ENCODE measurements at places on chromosomes 1 and 21.

- no peak for DNase-seq
Measured at GRCh38 chr1:42886800-42887199, 40.4 kb downstream of the ZNF691 start.

DNA sequence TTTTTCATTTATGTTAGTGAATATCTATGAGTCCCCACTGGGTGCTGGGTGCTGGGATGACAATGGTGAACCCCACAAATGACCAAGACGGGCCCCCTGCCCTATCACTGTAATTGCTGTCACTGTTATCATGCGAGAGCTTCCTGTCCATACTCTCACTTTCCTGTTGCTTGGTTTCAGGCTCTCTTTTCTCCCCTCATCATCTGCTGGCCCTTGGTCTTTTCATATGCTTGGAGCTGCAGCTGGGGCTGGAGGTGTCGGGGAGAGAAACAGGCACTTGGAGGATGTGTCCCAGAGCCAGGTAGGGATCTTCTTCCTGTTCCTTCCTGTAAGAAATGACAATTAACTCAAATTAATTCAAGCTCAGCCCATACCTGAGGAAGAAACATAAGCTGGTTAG is 348.0 kb downstream of the PTPRU start:
- DNase-seq = no peak

DNA sequence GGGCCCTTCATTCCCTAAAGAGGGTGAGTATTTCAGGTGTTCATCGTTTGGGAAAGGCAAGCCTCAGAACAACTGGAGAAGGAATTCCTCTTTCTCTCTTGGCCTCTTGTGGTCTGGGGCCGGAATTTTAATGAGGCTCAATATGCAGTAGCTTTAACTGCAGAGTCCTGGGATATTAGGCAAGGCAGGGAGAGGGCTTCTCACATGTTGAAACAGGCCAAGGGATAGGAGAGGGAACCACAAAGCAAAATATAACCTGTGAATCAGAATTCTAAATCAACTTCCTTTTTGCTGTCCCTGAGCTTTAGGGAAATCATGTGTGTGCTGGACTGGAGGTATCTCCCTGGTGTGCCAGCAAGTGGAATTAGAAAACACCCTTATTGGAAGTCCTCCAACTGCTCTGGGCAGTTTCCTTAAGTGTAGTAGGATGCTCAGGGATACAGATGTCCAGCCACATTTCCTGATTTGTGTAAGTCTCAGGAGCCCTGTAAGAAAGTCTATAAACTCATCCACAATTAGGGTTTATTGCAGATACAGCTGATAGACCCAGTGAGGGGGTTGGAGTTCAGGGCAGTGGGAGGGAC is 215.8 kb upstream of the ZRANB2 start:
- DNase-seq = no peak

- no peak for DNase-seq
Measured at GRCh38 chr1:181033799-181034451, at the start of gene MR1. Gene MR1, plus strand, starts transcription at chr1:181033983. Its CDS starts 25 bp downstream, at chr1:181034008.

- no peak for DNase-seq
Measured at GRCh38 chr1:47439017-47439818, 1.4 kb downstream of the FOXD2 start.

GRCh38 chr1:8443558-8444194 is 125.8 kb downstream of the SLC45A1 start:
- DNase-seq = no peak

- peak; percentile 19 for DNase-seq
Measured at GRCh38 chr1:234065794-234066447, 161.4 kb downstream of the SLC35F3 start.

- DNase-seq = no peak
Measured at GRCh38 chr1:61372944-61373343, 290.6 kb downstream of the NFIA start.

- DNase-seq = no peak
Measured at GRCh38 chr1:18112611-18113010, 5.0 kb downstream of the IGSF21 start.

DNA sequence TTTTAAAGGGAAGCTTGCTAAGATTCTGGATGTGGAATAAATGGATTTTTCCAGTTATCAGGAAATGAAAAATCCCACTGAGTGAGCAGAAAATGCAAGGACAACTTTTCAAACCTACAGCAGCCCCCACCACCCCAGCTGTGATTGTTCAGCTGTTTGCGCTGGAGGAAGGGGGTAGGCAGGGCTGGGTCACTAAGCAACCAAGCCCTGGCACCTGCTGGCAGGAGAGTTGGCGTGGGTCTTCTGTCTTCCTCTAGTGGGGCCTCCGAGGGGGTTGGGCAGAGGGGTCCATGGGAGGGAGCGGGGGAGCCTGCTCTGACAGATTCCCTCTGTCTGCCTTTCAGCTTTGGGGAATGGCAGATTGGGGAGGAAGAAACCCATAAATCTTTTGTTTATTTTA is 45.3 kb downstream of the EIF2D start:
- no peak for DNase-seq

DNA sequence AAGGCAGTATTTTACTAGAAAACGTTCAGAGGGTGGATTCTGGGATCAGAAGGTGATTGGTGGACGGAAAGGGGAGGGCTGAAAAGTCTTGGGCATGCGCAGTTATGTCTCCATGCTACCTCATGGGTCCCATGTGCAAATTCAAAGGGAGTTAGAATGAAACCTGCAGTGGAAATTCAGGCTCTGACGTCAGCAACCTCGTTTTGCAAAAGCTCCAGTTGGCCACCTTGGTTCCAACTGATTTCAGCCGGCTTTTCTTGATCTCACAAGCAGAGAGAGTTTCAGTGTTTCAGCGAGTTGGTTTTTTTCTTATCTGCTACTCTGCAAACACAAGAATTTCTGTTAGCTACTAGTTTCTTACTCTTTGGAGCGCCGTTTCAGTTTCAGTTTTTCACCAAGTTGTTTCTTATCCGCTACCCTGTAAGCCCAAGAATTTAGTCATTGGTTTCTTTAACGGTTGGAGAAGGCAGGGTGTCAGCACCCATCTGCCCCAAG is 69.8 kb upstream of the PGBD5 start:
- DNase-seq = no peak

GRCh38 chr21:14913638-14914037 is 151.2 kb downstream of the NRIP1 start:
- no peak for DNase-seq

DNA sequence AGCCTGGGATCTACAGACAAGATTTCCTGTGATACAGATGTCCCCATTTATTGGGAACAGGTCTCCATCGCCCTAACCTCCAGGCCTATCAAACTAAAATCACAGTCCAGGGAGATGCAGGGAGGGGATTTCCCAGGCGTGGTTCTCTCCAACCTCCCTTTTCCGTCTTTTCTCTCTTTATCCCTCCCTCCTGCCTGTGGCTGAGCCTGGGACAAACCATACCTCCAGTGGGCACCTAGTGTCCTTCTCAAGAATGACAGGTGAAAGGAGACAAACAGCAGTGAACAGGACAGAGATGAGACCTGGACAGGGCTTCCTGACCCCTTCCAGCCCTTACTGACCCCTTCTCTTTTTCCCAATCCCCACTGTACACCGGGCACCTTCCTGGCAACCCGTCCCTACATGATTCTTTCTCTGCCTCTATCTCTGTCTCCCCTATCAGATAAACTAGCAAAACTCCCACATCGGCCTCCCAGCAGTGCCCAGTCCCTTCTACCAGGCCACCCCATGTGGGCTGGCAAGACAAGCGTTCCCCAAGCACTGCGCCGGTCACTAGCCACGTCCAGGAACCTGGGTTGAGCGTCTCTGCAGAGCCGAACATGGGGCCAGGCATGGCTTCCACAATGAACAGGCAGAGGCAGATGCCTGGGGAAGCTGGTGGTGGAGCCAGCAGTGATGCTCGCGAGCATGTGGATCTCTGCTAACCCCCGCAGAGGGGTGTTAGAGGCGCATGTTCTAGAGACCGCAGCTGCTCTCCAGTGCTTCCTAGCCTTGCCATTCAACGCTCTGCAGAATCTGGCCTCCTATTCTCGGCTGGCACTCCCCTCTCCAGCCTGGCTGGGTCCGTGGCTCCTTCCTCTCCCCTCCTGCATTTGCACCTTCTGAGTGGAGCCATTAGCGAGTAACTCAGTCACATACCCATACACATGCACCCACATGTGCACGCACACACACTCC is 54.7 kb downstream of the ELK4 start:
- no peak for DNase-seq

DNA sequence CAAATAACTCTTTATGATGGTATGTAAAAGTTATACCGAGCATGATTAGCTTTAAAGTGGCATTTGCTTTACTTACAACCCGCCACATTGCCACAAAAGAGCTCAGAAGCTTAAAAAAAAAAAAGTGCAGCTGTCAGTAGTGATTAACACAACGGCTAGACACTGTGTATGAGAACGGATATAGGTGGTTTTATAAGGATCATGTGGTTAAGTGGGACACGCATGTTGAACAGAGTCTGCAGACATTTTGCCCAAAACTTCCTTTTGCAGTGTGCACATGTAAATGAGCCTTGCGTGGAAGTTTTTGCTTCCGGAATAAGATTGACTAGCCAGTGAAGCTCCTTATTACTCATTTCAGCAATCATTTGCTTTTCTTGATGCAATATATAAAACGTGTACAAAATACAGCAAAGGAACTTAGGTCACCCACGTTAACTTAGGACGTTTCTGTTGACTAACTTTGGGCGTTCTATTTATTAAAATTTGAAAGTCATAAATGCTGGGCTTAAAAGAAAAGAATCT is 58.7 kb upstream of the RGS1 start:
- DNase-seq = peak; percentile 33

GRCh38 chr1:12368646-12369045 is 138.8 kb downstream of the VPS13D start:
- DNase-seq = no peak

GRCh38 chr1:207925210-207925609 is 14.3 kb upstream of the CD34 start:
- DNase-seq = no peak

DNA sequence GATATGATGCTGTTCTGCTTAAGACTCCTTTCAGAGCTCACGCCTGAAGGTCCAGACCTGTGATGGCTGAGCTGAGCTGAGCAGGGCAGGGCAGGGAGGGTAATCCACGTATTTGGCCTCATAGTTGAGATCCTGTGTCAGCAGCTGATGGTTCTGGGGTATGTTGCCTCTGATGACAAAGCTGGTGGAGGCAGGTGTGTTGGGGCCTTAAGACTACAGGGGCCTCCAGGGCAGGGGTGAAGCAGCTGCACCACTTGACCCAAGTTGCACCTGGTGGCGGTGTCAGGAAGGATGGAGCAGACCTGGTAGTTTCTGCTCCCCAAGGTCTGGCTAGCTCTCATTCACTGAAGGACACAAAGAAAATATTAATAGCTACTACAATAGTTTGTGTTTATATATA is 57.0 kb downstream of the FCRL5 start:
- DNase-seq = no peak

DNA sequence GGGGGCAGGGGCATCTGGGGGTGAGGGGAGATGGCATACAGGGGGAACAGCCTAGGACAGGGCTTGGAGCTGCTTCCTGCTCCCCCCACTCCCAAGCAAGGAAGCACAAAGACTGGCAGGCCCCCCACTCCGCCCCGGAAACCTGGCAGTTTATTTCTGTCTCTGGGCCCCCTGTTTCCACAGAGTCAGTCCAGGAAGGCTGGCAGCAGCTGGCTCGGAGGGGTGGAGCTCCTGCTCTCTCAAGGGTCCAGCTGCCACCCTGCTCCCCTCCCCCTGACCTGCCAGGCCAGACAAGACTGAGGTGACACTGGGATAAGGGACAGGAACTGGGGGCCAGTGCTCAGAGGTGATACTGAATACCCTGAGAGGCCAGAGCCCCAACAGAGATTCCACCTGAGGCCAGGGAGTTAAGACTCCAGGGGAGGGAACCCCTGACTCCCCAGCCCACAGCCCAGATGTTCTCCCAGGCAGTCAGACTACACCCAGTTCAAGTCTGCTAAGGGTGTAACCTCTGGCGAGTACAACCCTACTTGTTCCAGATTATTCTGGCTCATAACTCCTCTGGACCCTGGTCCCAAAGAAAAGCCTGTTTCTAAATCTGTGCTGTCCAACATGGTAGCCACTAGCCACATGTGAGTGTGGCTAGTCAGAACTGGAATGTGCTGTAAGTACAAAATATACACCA is 26.3 kb downstream of the AHDC1 start:
- DNase-seq = no peak

GRCh38 chr1:155978325-155978972 is at the start of gene ARHGEF2:
Gene ARHGEF2, minus strand, starts transcription at chr1:155978547. Its CDS starts 120 bp downstream, at chr1:155978427.
- DNase-seq = peak; percentile 74

DNA sequence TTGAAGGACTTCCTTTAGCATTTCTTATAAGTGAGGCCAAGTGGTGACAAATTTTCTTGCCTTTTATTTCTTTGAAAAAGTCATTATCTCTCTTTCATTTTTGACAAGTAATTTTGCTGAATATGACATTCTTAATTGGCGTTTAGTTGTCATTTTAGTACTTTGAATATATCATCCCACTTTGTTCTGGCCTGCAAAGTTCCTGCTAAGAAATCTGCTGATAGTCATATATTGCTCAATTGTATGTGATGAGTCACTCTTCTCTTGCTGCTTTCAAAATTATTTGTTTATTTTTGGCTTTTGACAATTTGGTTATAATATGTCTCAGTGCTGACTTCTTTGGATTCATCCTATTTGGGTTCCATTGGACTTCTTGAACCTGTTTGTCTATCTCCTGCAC is 312.6 kb downstream of the DUSP10 start:
- DNase-seq = no peak

DNA sequence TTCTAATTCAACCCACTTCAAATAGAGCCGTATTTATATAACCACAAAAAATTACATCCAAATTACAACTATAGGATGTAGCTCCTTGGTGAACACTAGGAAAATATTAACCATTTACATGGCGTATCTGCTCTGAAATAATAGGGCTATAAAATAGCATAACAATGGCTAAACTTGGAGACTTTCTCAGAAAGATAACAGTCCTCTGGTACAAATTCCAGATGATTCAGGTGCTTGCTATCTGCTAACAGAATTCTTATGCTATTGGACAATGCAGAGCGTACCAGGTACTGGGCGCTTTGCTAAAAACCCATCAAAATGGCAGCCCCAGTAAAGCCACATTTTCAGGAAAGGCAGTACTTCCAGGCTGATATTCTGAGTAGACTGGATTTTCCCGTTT is 209.7 kb upstream of the C8B start:
- DNase-seq = no peak

DNA sequence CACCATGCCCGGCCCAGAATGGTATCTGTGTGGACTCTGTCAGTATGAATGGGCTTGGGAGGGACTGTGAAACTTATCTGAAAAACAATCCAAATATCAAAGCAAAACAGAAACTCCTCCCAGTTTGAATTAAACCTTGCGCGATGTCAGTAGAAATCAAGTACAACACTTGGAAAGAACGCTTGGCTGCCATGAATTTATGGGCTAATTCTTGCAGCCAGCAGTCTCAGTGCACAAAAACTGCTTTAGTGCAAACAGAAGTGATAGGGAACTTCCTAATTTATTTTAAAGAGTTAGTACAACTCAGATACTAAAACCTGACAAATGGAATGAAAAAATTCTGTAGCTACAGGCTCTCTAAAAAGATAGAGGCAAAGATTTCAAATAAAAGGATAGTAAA is 8.5 kb downstream of the CLCA1 start:
- DNase-seq = no peak

- no peak for DNase-seq
Measured at GRCh38 chr1:37274486-37274885, 199.9 kb upstream of the ZC3H12A start.
